ENCODE measurements at places on chromosomes 4 and X.

DNA sequence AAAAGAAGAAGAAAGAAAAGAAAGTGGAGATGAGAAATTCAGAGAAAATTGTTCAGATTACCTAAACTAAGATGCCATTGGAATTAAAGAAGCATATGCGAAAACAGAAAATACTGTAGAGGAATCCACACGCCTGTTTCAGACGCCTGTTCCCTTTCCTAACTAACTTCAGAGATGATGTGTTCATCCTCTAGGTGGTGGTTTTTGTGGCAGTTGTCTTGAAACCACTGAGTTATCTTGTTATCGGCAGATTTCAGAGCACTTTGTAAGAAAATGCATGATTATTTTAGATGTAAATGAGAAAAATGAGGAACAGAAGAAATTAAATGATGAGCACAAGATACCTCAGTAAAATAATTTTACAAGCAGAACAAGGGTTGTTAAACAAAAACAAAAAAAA is 48.3 kb downstream of the FUNDC1 start:
- no peak for DNase-seq

DNA sequence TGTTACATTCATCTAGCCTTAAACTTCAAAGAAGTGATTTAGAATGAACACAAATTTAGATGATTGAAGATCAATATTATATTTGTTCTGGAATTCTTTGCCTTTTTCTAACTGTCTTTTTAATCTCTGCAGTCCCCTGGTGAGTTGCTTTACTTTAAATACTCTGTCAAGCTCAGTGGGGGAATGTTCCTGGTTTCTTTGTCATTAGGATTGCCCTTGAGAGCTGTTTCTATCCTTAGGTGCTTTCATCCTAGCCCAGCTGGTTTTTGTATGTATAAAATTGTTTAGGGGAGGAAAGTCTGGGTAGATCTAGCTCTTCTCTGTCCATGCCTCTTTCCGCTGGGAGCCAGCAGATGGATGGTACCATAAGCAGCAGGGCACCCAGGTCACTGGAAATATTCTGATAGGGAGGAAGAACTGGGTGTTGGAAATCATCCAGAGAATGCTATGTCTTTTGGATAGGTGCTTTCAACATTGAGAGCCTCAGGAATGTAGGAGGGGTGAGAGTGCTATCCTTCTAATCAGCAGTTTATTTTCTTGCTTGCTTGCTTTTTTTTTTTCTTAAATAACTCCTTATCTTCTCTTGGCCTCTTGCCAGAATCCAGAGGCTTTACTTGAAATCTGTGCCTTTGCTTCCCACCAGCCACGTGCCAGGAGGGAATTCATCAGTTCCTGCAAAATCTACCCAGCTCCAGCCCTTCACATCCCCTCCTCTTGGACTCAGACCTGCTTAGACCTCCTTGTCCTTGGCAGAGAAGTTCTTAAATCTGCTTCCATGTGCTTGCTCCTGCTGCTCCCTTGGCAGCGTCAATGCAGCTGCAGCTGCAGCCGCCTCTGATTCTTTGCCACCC is 215.3 kb upstream of the ANXA3 start:
- DNase-seq: no peak

- no peak for DNase-seq
Measured at GRCh38 chr4:94941706-94942105, 184.0 kb downstream of the BMPR1B start.

- no peak for DNase-seq
Measured at GRCh38 chr4:143641361-143641760, 59.1 kb downstream of the FREM3 start.

DNA sequence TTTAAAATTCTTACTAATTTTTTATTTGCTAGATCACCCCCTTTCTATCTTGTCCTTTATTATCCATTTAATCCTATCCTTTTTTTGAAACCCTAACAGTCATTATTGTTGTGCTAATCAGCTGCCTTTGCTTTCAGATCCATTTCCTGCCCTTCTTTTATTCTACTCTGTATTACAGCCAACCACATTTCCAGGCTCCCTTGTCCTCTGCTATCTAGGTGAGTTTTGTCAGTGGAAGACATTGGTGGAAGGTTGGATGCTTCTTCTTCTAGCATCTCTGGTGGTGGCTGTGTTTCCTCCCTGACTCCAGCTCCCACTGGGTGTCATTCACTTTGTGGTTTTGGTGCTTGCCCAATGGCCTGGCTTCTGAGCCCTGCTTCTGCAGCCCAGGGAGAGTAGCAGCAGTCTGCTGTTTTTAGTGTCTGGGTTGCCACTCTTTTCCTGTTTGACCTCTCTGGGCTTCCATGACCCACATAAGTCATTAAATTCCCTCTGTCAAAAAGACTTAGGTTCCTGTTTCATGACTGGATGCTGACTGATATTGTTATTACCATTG is 225.2 kb upstream of the PGRMC2 start:
- DNase-seq: no peak

- no peak for DNase-seq
Measured at GRCh38 chr4:175440786-175441185, 371.3 kb downstream of the GPM6A start.

- DNase-seq: no peak
Measured at GRCh38 chr4:168383510-168383909, 65.0 kb upstream of the DDX60 start.

GRCh38 chr4:121397941-121398601 is 17.3 kb upstream of the QRFPR start:
- DNase-seq: no peak

GRCh38 chr4:169921732-169922131 is 104.5 kb downstream of the MFAP3L start:
- no peak for DNase-seq

DNA sequence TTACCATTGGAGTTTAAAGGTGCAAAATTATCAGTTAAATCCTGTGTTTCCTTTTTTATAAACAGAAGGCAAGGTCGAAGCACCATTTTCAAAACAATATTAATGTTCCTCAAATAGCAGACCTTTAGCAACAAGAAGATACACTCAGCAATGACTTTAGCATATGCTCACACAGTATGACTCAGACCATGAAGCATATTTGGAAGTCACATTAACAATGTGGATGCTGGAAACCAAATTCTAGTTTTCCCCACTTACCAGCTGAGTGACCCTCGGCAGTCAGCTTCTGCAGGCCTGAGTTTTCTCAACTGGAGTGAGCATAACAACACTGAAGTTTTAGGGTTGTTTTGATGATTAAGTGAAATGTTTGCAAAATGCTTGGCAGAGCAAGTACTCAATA is 130.5 kb downstream of the ANK2 start:
- DNase-seq: no peak

GRCh38 chr4:53963781-53964180 is 100.6 kb downstream of the CHIC2 start:
- DNase-seq: no peak

DNA sequence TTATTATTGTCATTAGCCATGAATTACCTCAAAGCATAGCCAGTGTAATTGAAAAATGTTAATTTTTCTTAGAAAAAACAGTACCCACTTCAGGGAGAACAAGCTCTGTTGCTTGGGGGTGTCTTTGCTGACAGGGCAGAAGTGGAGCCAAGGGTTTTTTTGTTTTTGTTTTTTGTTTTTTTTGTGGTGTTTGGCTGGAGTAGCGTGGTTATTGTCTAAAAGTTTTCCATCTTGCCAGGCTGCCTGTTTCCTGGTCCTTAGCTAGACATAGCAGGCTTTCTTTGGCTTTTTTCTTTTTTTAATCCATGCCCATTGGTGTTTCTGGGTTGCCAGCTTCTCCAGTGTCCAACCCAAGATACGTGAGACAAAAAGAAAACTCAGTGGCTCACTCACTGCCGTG is 61.5 kb downstream of the CASP3 start:
- DNase-seq: no peak

GRCh38 chr4:13240066-13240465 is 244.1 kb downstream of the RAB28 start:
- DNase-seq: peak; percentile 24

DNA sequence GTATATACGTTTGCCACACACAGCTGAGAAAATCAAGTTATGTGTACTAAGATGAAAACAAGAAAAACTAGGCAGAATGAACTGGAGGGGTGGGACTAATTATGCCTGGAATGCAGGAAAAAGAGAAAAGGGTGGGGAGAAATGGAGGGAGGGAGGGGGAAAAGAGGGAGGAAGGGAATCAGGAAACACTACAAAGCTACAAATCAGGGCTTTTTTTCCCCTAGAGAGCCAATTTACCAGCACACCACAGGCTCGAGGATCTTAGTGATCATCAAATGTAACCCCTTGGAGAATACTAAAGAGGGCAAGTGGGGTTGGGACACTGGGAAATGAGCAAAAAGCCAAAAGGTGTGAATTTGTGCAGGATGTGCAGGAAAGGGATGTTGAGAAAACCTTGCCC is 451.9 kb downstream of the SMARCA1 start:
- DNase-seq: no peak

- DNase-seq: no peak
Measured at GRCh38 chr4:3680656-3681055, 85.5 kb upstream of the ADRA2C start.

DNA sequence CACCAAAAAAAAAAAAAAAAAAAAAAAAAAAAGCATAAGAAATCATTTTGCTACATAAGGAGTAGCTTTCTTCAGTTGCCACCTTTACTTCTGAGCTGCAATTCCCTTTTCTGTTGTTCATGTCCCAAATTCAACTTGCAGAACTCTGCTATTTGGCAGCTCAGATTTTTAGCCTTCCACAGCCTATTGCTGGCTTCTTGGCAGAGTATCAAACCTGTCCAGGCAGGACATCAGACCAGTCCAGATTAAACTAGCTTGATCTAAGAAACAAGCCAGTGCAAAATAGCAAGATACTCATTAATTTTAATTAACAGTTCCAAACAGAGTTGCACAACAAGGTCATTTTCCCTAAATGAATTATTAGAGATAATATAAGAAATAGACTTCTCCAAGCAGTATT is 123.6 kb upstream of the NR3C2 start:
- DNase-seq: no peak

DNA sequence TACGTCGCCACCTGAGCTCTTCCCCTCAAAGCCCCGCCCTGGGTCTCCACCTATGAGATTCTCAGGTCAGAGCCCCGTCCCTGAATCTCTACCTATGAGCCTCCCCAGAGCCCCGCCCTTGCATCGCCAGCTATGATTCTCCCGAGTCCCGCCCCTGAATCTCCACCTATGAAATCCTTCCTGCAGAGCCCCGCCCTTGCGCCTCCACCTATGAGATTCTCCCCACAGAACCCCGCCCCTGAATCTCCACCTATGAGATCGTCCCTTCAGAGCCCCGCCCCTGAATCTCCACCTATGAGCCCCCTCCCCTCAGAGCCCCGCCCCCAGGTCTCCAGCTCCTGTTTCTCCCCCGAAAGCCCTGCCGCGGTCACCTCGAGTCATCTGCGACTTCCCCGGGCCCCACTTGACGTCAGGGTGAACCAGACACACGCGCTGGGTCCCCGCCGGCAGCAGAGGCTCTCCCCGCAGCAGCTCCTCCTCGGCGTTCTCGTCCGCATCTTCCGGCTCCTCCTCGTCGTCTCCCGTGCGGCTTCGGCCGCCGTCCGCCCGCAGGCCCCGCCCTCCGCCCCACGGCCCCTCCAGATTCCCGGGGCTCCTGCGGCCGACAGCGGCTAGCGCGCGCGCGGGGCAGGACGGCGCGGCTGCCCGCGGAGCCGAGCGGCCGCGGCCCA is 393 bp downstream of the GTPBP6 start:
- peak; percentile 78 for DNase-seq

GRCh38 chr4:22456291-22456690 is 59.6 kb downstream of the ADGRA3 start:
- no peak for DNase-seq
